ENCODE measurements at places on chromosomes 11 and 22. TPM values are rescaled to one million over a fixed set of nuclear protein-coding genes. Genes with fewer than 3 reads are reported as not detected.

SLC6A5 gene
- total RNA-seq, result not detected

ADAMTS15 gene
- 0.07 TPM for total RNA-seq

MS4A3 gene
- not detected for total RNA-seq

BTBD18 gene
- total RNA-seq, result not detected

SCARF2 gene
- total RNA-seq, result 0.61 TPM

FADS2 gene
- total RNA-seq, result 232 TPM

MS4A4A gene
- total RNA-seq, result not detected

PATE2 gene
- total RNA-seq, result not detected

KCNJ4 gene
- total RNA-seq, result not detected

MIOX gene
- 0.32 TPM for total RNA-seq

GGTLC3 gene
- not detected for total RNA-seq

TRIM51 gene
- not detected for total RNA-seq

OR4P4 gene
- not detected for total RNA-seq

DLG2 gene
- 0.88 TPM for total RNA-seq

OSBPL5 gene
- 1.6 TPM for total RNA-seq

VSIG2 gene
- not detected for total RNA-seq

DKK3 gene
- total RNA-seq, result not detected

MMP1 gene
- total RNA-seq, result not detected

OR51B2 gene
- not detected for total RNA-seq

PNPLA5 gene
- total RNA-seq, result not detected

CBLIF gene
- not detected for total RNA-seq

OR6Q1 gene
- not detected for total RNA-seq

KLHL35 gene
- 0.85 TPM for total RNA-seq

SIRT3 gene
- 12.4 TPM for total RNA-seq

NXPE2 gene
- not detected for total RNA-seq

CDC42EP1 gene
- 1.9 TPM for total RNA-seq

GUCY1A2 gene
- total RNA-seq, result not detected

OR2AG1 gene
- total RNA-seq, result not detected

TRIM29 gene
- not detected for total RNA-seq

CABP4 gene
- 4.2 TPM for total RNA-seq

FIBIN gene
- not detected for total RNA-seq

VPREB1 gene
- not detected for total RNA-seq

DNAJB13 gene
- not detected for total RNA-seq

SYT13 gene
- not detected for total RNA-seq

ROM1 gene
- 1.1 TPM for total RNA-seq

TMPRSS6 gene
- 2.7 TPM for total RNA-seq

NCF4 gene
- total RNA-seq, result 70.4 TPM

BIK gene
- total RNA-seq, result 0.29 TPM

TPBGL gene
- 0.17 TPM for total RNA-seq

OR10A5 gene
- not detected for total RNA-seq

BTG4 gene
- total RNA-seq, result not detected

NLRP6 gene
- total RNA-seq, result 11.7 TPM

SMTNL1 gene
- total RNA-seq, result not detected

CCDC88B gene
- 188 TPM for total RNA-seq

APOA4 gene
- not detected for total RNA-seq

OR5P2 gene
- not detected for total RNA-seq

RASGRP2 gene
- 192 TPM for total RNA-seq

OR51G1 gene
- not detected for total RNA-seq

RHOD gene
- 0.59 TPM for total RNA-seq

CCDC15 gene
- 4.2 TPM for total RNA-seq

HTR3A gene
- total RNA-seq, result not detected

ARHGAP32 gene
- total RNA-seq, result 3.0 TPM

RAPSN gene
- total RNA-seq, result 0.71 TPM

TREH gene
- total RNA-seq, result not detected

NRGN gene
- 2.4 TPM for total RNA-seq

TTC36 gene
- total RNA-seq, result 2.2 TPM
